ENCODE measurements at places on chromosomes 11 and 22.

DNA sequence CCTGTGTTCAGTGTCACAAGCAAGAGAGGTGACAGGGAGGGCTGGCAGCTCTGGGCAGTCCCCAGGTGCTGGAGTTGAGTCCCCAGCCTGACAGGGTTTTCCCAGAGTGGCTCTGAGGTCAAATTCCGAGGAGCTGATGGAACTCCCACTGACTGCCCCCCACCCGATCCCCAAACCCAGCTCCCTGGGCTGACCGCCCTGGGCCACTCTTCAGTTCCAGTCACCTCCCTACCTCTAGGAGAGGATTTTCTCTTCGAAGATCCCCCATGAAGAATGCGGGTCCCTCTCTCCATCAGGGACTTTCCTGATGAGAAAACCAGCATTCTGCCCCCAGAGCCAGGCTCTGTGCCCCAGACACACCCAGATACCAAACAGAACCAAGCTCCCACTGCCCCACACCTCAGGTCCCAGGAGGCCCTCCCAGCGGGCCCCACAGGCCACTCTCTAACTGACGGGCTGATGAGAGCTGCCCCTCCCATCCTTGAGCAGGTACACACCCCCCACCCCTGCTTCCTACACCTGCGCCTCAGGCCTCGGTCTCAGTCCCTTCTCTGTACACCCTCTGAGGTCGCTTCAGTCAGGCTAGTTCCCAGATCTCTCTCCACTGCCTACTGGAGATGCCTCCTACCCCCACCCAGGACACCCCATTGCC, 12.1 kb upstream of the RAC2 start:
- DNase-seq = no peak

- DNase-seq = no peak
These were observed 30.0 kb upstream of the TLCD5 start for GRCh38 chr11:120295099-120295498.

GRCh38 chr22:30856741-30857502, 111.7 kb downstream of the MORC2 start:
- no peak for DNase-seq

GRCh38 chr11:18071098-18071705, 25.1 kb upstream of the TPH1 start:
- DNase-seq = no peak

- DNase-seq = no peak
These were observed 20.7 kb upstream of the AIFM3 start for GRCh38 chr22:20946080-20946986.

DNA sequence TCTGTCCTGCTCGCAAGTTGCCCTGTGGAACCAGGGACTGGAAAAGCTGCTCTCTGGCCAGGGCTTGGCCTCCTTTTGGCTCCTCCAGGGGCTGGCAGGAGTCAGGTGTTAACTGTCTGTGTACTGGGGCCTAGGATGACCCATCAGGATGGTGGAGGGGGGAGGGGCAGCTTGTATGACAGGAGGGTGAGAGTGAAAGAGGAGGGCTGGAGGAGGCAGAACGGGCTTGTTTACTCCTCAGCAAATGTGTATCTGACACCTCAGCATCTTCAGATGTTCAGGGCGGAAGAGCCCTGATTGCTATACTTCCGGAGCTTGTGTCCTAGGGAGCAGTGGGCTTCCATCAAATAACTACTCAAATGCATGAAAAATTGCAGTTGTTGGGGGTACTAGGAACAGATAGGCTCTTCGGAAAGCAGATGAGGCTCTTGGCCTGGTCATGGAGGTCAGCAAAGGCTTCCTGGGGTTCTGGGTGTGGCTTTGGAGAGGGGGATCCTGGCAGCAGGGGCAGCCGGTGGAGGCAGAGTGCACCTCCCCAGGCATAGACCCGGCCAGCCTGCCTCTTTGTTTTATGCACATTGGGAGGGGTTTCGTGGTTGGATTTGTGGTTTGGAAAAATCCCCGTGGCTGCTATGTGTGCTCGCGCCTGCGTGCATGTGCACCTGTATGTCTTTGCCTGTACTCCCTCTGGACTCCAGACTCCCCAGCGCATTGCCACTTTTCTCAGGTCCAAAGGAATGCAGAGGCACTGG, 31.2 kb downstream of the CD82 start:
- peak; percentile 27 for DNase-seq

DNA sequence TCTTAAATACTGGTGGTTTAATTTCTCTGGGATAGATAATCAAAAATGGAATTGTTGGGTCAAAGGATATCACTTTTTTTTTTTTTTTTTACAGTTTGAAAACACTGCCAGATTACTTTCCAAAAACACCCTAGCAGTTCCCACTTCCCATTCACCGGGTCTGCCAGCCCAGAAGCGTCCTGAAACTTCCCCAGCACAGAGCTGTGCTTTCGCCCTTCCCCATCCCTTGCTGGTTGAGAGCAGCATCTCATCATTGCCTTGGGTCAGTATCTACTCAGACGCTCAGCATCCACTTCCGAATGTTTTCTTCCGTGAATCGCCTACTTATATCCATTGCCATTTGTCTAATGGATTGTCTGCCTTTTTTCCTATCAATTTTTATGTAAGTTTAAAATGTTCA, 5.5 kb downstream of the CERK start:
- no peak for DNase-seq

- no peak for DNase-seq
These were observed 271.4 kb downstream of the ETS1 start for GRCh38 chr11:128315933-128316332.
